AG08396 (cell line): ENCODE measurements at places on chromosomes 1 and 21.
A peak's percentile ranks its signal among the peaks of the same experiment; 100 is the strongest.

- DNase-seq, result no peak
Observed at GRCh38 chr21:25360593-25360992, 246.7 kb downstream of the MRPL39 start.

DNA sequence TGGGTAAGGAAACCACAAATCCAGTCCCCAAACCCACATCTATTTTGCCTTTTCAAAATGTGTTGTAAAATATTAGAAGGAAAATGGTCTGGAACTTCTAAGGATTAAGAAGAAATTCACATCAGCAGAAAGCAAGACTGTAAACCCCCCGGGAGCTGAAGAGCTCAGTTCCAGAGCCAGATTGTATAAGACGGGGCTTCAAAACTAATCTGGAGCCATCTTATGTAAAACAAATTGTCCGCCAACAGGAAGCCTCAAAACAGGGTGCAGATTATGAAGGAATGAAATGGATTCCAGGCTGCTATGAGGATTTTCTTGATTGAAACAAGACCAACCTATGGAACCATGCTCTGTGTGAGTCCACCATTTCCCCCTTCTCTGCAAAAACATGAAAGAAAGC is 25.1 kb upstream of the HUNK start:
- no peak for DNase-seq

DNA sequence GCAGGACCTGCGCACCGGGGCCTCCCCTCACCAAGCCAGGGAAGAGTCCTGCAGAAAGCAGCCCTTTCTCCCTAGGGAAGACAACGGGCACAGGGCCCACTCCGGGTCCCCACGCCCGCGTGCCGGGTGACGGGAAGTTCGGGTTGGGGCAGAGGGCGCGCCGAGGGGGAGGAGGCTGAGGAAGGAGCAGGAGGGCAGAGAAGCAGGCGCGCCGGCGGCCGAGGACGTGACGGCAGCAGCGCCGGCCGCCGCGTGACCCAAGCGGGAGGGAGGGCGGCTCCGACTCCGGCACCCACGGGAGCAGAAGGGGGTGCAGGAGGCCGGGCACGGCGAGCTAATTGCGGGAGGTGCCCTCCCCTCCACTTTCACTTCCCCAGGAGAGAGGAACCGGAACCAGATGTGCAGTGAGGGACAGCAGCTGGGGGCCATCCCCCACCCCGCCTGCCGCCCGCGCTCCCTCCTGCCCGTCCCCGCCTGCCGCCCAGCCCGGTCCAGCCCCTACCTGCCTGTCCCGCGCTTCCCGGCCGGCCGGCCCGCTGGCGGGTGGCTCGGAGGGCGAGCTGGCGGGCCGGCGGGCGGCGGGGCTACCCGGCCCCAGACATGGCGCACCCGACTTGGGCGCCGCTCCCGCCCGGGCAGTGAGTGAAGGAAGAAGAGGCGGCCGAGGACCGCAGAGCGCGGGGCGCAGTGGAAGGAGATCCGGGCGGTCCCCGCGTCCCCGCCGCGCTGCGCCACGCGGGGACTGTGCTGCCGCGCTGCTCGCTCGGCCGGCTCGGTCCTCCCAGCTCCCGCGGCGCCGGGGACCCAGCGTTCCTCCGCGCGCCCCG is 510 bp downstream of the DENND4B start:
- peak; percentile 89 for DNase-seq

- no peak for DNase-seq
Observed at GRCh38 chr1:230149751-230150584, 82.9 kb downstream of the GALNT2 start.

DNA sequence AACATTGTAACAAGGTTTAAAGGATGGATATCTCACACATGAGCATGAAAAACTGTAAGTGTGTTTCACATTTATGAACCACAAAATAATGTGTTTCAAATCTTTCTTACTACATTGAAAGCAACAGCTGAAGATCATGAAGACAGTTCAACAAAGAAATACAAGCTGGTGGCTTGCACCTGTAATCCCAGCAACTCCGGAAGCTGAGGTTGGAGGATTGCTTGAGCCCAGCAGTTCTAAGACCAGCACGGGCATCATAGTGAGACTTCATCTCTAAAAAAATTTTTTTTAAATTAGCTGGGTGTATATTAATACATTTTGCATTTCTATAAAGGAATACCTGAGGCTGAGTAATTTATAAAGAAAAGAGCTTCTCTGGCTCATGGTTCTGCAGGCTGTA is 27.1 kb upstream of the C1orf198 start:
- no peak for DNase-seq

DNA sequence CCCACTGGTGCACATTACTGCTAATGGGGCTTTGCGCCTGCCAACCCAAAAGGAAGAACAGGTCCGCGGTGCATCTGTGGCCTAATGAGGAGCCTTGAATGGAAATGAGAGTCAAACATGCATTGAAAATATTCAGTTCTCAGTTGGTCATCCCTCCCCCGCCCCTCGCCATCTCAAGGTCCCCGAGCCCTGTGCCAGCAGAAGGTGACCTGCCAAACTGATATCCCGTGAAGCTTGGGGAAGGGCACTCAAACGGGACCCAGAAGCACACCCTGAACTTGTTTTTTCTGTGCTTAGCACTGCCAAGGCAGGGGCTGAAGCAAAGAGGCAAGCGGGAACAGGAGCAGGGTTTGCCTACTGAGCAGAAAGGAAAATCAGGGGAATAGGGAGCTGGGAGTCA is 67.9 kb upstream of the ZNF648 start:
- DNase-seq, result no peak

- DNase-seq, result no peak
Observed at GRCh38 chr21:15037900-15038293, 26.9 kb downstream of the NRIP1 start.

- DNase-seq, result no peak
Observed at GRCh38 chr1:19619697-19620384, 24.3 kb upstream of the NBL1 start.

- DNase-seq, result peak; percentile 96
Observed at GRCh38 chr1:17437580-17438317, 1.7 kb downstream of the RCC2 start.

GRCh38 chr1:40856656-40857302 is 5.4 kb downstream of the CITED4 start:
- DNase-seq, result no peak

- DNase-seq, result no peak
Observed at GRCh38 chr1:165512816-165513215, 31.0 kb upstream of the LRRC52 start.

GRCh38 chr1:153470707-153471106 is 10.3 kb upstream of the S100A7 start:
- no peak for DNase-seq

- DNase-seq, result peak; percentile 52
Observed at GRCh38 chr1:26122988-26123973, 11.7 kb downstream of the PDIK1L start.

DNA sequence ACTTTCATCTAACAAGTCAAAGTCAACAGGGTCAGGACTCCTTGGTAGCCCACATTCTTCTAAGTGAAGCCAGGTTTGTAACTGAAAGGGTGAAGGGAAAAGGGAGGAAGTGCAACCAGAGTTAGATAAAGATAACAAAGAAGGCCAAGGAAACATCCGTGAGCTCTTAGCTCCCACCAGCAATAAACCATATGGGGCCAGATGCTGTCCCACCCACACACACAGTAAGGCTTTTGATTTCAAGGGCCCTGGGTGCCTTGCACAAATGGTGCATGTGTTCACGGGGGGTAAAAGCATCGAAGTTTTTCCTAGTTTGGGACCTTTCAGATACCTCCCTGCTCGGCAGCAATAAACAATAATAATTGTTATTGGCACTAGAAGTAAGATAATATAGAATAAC is 5.1 kb upstream of the TIAM1 start:
- DNase-seq, result no peak

DNA sequence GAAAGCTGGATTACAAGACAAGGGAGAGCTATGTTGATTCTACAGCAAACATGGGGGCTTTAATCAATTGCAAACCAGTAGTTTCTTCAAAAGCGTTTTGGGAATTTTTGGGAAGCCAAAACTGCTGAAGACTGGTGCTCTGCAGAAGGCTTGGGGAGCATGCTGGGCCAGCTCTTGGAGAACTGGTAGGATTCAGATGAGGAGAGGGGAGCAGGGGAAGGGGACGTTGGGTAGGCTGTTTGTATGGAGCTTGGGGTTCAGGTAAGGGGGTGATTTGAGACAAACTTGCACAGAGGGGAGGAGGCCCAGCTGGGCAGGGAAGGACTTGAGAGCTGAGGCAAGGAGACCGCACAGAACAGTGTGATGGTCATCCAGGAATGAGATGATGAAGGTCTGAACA is 2.6 kb upstream of the MYOG start:
- no peak for DNase-seq

- peak; percentile 30 for DNase-seq
Observed at GRCh38 chr1:171740987-171741871, 636 bp downstream of the VAMP4 start.

DNA sequence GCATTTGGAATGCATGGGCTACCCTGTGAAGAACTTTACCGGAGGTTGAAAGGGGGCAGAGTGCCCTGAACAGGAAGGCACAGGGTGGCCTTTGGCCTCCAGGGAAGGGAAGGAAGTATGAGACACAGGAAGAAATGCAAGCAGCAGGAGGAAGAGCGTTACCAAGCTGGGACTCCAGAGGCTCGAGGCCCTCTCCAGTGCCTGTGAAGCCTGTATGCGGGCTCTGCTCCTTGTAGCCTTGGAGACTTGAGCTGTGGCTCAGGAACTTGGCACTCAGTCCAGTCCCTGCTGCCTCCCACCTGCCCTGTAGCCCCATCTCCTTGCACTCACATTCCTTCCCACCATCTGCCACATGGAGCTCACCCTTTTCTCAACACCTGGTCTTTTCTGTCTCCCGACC is 33.5 kb upstream of the RNF19B start:
- no peak for DNase-seq

- peak; percentile 81 for DNase-seq
Observed at GRCh38 chr1:58784758-58785441, 1.1 kb upstream of the JUN start.

GRCh38 chr1:235296729-235297128 is 31.2 kb downstream of the ARID4B start:
- DNase-seq, result no peak

GRCh38 chr1:1230656-1231399 is 973 bp downstream of the SDF4 start:
- peak; percentile 92 for DNase-seq

DNA sequence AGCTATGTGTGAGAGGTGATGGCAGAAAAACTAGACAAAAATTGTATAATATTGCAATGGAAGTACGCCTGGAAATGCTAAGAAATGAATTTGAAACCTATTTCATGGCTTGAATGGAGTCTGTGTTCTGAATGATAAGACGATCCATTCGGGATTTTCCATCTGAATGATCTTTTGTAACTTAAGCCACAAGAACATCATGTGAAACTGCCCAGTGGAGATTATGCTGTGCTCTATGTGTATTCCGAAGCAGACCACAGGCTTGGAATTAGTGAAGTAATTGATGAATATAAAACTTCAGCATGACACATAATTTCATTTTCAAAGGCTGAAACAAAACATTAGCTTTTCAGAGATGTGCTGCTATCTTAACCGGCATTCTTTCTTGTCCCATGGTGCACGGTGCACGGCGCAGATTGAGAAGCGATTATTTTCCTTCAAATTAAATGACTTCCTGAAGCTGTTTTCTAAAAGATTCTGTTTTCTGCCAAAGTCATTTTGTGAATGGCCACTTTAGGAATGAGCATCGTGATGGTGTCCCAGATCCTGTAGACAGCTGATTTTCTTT is 652.9 kb downstream of the PLA2G4A start:
- DNase-seq, result no peak

DNA sequence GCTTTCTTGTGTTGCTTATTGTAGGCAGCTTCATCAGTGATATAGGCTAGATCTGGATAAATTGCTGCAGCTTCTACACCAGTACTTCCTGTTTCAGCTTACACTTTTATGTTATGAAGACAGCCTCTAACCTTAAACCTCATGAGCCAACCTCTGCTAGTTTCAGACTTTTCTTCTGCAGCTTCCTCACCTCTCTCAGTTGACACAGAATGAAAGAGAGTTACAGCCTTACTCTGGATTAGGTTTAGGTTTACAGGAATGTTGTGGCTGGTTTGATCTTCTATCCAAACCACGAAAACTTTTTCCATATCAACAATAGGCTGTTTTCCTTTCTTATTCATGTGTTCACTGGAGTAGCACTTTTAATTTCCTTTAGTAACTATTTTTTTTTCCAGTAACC is 76.9 kb upstream of the RNPC3 start:
- DNase-seq, result no peak

DNA sequence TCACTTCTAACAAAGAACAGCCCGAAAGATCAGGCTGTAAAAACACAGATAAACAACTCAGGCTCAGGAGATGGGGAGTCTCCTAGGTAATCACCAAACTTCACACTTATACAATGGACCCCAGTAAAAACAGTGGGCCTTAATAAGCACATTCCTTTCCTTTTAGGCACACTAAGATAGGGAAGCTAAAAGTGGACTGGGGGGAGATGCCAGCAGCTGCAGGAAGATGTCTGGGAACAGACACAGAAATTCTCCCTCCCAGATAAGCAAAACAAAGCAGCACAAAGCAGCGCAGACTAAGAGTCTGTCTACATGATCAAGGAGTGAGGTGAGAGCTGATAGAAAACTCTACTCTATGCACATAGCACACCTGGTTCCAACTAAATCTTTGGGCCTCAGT is 29.0 kb upstream of the CTBS start:
- no peak for DNase-seq

DNA sequence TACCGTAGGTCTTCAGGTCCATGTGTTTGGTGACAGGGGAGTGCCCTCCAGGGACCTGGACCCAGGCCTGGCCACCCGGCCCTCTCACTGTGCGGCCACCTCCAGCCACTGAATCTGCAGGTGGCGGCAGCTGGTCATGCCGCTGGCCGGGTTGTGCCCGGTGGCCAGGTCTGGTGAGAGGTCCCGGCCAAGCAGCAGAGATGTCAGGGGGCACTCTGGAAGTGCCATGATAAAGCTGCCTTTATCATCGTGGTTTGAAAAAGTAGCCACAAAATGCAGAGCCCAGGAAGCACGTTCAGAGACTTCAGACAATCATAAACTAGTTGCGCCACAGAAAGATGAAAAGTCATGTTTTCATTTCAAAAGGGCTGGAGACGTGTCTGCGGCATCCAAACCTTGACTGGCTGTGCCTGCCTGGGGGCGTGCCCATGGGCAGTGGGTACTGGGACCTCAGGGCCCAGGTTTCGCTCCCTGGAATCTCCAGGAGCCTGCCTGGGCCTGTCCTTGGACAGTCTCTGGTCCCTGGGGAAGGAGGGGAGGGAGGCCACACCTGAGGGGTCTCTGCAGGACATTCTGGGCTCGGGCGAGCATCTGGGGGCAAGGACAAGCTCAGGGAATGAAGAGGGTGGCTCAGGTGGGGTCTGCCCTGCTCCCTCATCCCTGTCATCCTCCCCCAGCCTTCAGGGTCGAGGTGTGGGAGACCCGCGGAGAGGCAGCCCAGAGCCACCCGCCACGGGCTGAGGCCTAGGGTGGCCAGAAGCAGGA is 44.9 kb downstream of the COL18A1 start:
- DNase-seq, result no peak

- DNase-seq, result peak; percentile 80
Observed at GRCh38 chr1:6414443-6414844, 5.3 kb downstream of the HES2 start.

- DNase-seq, result no peak
Observed at GRCh38 chr1:7333620-7334019, 437.5 kb upstream of the VAMP3 start.
